ENCODE measurements at places on chromosomes 4 and X.

- DNase-seq, result no peak
Observed at GRCh38 chr4:71074452-71075299, 81.2 kb downstream of the DCK start.

GRCh38 chr4:110660755-110661154, 37.9 kb upstream of the PITX2 start:
- no peak for DNase-seq

DNA sequence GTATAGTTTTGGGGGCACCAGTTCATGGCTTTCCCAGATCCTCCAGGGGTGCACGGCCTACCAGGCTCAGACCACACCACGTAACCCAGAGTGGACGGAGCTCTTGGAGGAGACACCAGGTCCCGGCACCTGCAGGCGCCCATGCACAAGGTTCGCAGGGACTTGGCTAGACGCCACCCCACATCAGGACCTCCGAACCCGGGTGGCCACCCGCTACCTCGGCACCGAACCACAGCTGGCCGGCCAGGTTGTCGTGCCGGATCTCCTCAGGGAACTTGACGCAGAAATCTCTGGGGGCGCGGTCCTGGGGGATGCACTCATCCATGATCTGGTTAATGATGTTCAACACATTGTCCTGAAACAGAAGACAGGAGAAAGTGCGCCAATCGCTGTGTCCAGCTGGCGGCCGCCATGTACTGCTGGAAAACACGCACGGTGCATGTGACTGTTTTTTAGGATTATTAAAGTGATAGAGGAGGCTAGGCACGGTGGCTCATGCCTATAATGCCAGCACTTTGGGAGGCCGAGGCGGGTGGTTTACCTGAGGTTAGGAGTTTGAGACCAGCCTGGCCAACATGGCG, 77.1 kb downstream of the ZFYVE28 start:
- no peak for DNase-seq

GRCh38 chrX:143378851-143379250, 138.4 kb downstream of the SPANXN3 start:
- no peak for DNase-seq

DNA sequence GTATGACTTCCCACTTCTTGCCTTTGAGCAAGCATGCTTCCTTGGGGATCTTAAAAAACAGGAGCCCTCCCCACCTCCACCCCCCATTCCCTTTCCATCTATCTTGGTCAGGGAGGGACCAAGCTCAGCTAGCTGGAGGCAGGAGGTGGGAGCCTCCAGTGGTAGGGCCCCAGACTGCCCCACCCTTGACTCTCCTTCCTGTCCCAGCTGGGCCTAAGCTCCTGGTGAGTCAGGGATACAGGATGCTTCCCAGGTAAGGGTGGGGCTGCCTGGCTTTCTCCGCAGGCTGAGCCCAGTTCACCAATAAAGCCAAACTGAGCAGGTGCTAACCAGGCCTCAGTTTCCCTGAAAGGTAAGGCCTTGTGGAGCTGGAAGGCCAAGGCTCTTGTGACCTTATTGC, 15.2 kb downstream of the EFNB1 start:
- DNase-seq, result no peak

DNA sequence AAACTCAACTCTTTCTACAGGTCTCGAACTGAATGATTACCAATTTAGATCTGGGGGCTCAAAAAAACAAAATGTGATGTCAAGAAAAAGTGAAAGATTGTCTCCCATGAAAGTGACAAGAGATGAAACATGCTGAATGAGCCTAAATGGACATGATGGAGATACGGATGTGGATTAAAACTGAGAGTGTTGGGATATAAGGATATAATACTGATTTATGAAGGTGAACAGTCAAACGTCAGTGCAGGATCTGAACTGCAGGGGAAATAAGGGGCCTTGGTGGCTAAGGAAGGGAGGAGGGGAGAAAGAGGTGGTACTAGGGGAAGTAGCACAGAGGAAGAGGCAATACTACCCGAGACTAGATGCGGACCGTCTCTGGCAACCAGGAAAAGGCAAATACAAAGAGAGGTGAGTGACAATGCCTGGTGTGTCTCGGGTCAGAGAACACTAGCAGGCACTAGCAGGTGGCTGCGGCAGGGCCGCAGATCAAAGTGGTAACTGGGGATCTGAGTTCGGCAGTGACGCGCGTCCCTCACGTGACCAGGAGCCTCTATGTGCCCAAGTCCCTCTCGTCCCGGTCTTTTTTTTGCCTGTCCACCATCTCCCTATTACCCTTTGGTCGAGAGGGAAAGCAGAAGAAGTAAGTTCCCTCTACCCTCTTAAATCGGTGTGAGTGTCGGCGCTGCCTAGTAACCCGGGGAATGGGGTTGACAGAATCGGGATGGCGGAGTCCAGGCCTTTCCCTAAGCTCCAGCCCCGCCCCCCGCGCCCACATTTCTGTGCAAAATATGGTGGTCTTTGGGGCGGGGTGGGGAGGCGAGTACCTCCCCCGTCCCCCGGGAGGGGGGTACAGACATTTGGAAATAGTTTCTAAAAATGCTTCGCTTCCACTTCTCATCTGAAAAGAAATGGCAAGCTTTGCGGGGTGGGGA, at the start of gene TCEAL1:
Gene TCEAL1 (plus strand): TSS at position 590 of the 932 bp plus-strand sequence. CDS start 942 bp downstream, outside the sequence.
- DNase-seq, result no peak

- DNase-seq, result no peak
Observed at GRCh38 chrX:71637848-71638247, 19.5 kb upstream of the CXCR3 start.

- DNase-seq, result no peak
Observed at GRCh38 chrX:108165383-108166111, 74.0 kb downstream of the ATG4A start.

- DNase-seq, result no peak
Observed at GRCh38 chr4:118076958-118077766, 42.9 kb downstream of the NDST3 start.

- DNase-seq, result no peak
Observed at GRCh38 chrX:38192007-38192810, 28.5 kb downstream of the SRPX start.

DNA sequence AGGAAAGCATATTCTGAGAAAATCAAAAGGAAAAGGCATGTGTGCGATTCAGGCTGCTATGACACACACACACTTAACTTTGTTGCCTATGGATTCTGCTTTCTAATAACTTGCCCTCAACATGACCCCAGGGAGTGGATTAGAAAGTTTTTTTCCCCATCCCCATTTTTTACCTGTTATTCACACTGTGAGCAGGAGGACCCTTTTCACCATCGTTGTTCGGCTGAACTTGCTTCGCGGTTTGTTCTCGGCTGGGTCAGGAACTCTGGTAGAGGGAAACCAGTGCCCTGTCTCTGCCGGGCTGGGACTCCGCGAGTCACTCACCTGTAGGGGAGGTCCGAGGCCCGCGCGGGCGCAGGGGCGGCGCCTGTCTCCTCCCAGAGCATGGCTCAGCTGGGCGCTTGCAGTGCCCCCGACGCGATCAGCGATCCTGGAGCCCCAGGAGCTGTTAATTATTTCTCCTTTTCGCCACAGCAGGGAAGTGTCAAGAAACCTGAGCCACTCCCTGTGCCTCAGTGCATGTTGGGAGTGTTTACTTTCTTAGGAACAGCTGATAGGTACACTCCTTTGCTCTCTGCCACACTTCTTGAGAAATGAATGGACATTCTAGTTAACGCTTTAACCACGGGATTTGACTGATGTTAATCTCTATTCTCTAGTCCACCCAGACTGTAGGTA, at the start of gene RASSF6:
Gene RASSF6 (minus strand): TSS at position 322 of the 678 bp plus-strand sequence. CDS start 8,641 bp downstream, outside the sequence.
- peak; percentile 2 for DNase-seq

DNA sequence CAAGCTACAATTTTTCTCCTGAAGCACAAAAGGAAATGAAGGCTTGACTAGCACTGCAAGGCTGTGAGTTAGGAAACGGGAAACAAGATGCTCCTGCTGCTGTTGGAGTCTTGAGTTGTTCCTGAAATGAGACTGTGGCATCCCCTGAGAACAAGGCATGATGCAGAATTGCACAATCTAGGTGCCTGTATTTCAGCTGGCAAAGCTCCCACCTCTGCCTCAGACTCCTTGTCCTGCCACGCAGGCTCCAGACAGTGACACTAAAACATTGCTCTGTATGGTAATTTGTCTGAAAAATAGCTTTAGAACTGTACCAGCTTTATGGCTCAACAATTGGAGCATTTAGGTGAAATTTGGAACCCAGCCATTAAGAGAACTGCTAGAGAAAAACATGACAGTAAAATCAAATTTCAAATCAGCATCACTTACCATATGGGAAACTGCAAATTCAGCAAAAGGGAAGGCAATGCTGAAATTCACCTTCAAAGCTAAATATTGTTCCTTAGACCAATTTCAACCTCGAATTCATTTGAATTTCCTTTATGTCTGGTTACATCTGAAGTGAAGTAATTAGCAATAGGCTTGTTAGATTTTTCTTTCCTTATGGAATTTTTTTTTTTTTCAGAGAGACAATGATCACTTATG, 103.4 kb downstream of the MFAP3L start:
- no peak for DNase-seq

DNA sequence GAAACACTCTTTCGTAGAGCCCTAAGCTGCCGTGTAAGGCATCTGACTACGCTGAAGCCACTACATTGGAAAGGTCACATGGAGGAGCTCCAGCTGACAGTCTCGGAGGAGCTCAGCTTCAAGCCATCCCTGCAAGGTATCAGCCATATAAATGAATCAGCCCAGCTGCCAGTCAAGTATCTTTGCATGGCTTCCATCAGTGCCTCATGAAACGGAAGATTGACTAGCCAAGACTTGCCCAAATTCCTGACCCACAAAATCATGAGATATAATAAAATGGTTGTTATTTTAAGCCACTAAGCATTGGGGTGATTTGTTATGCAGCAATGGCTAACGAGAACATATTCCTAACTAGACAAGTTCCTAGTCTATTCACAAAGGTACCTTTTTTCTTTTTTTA, 104.1 kb upstream of the SCOC start:
- DNase-seq, result no peak

DNA sequence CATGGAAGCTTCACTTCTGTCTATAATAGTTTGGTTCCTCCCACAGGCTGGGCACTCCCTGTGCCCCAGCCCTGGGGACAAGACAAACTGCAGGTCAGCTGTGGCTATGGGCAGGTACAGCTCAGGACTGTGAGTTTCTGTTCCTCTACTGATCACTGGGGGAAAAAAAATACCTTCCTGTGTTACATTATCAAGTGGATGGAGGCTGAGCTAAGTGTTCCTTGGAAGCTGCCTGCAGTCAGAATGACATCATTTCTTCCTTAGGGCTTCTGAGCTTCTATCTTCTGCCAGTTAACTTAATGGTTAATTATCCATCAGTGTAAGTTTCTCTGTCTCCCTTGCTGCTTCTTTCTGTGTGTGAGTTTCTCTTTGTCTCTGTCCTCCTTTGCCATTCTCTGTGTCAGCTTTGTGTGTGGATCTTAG, 4.6 kb downstream of the RAB33A start:
- no peak for DNase-seq

DNA sequence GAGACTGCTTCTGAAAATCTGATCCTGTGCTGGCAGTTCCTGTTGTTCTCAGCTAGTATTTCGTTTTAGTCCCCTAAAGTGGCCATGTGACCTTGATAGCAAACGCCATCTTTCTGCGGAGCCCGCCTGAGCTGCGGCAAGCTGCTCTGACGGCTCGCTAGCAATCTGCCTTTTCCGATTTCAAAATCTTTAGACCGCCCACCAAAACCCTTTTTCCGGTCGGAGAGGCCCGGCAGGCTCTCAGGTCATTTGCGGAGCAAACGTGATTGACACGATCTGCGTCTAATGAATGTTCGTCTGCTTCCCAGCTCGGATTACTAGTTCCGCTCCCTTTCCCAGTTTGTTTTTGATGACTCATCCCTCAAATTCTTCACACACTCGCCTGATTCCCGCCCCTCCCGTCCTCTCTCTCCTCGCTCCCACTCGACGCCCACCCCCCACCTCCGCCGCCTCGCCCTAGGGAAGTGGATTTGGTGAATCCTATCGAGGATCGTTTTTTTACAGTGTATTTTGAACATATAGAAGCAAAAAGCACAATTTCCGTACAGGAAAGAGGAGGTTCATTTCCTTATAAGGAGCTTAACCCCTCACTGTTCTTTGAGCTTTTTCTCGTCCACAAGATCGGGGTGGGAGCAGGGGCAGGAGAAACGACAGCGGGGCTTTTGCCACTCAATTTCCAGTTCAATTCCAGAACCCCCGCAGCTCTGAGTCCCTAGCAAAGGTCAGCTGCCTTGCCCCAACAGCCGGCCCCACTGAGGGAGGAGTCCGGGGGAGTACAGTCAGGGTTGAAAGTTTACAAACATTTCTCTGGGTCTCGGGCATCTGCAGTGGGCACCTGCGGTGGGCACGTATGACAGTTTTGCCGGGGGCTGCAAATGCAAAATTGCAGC, 37.5 kb downstream of the NLGN3 start:
- peak; percentile 68 for DNase-seq

- no peak for DNase-seq
Observed at GRCh38 chr4:79650794-79651431, 242.9 kb upstream of the GK2 start.

- DNase-seq, result no peak
Observed at GRCh38 chr4:37393321-37393720, 148.8 kb downstream of the NWD2 start.

- DNase-seq, result no peak
Observed at GRCh38 chr4:111649308-111649707, 495.9 kb upstream of the FAM241A start.
